ENCODE measurements at places on chromosomes 6 and 20. TPM values are rescaled to one million over a fixed set of nuclear protein-coding genes. Genes with fewer than 3 reads are reported as not detected.

Gene RGL2
- total RNA-seq, result 16.0 TPM

Gene LCA5
- 1.3 TPM for total RNA-seq

Gene RFX6
- not detected for total RNA-seq

Gene R3HDML
- not detected for total RNA-seq

Gene ME1
- total RNA-seq, result 70.0 TPM

Gene TMEM244
- not detected for total RNA-seq

Gene SLC2A10
- 0.30 TPM for total RNA-seq

Gene DDX39B
- 493 TPM for total RNA-seq

Gene PET117
- total RNA-seq, result 32.4 TPM

Gene C6orf89
- total RNA-seq, result 22.4 TPM

Gene CST1
- total RNA-seq, result not detected

Gene ULBP3
- 9.4 TPM for total RNA-seq

Gene CTCFL
- total RNA-seq, result not detected

Gene BAG2
- total RNA-seq, result 15.2 TPM

Gene FOXS1
- not detected for total RNA-seq

Gene BMP7
- 0.17 TPM for total RNA-seq

Gene C20orf202
- total RNA-seq, result 0.05 TPM

Gene SOX18
- 1.7 TPM for total RNA-seq

Gene ZSCAN16
- total RNA-seq, result 7.9 TPM

Gene CCN2
- 112 TPM for total RNA-seq

Gene ZSCAN31
- 31.9 TPM for total RNA-seq

Gene MDFI
- total RNA-seq, result 2.1 TPM

Gene HLA-B
- 125 TPM for total RNA-seq

Gene CRIP3
- not detected for total RNA-seq

Gene BCKDHB
- total RNA-seq, result 13.9 TPM

Gene CDSN
- not detected for total RNA-seq

Gene NMBR
- not detected for total RNA-seq

Gene PSMF1
- total RNA-seq, result 66.4 TPM

Gene EPPIN
- not detected for total RNA-seq

Gene EYS
- not detected for total RNA-seq

Gene RAET1L
- 0.20 TPM for total RNA-seq

Gene CST3
- total RNA-seq, result 267 TPM

Gene WFDC10B
- not detected for total RNA-seq

Gene MCCD1
- total RNA-seq, result not detected

Gene GSTA3
- not detected for total RNA-seq

Gene IRF4
- 1.0 TPM for total RNA-seq

Gene C6orf163
- total RNA-seq, result 1.2 TPM

Gene OVOL2
- not detected for total RNA-seq

Gene DPPA5
- not detected for total RNA-seq

Gene MMP24
- total RNA-seq, result not detected

Gene MAP7
- total RNA-seq, result 60.7 TPM

Gene TSPO2
- total RNA-seq, result not detected

Gene TUBB2B
- 16.2 TPM for total RNA-seq

Gene PTCRA
- total RNA-seq, result not detected

Gene TBXT
- 2,059 TPM for total RNA-seq

Gene HLA-DRB1
- 0.42 TPM for total RNA-seq

Gene EEF1A2
- 224 TPM for total RNA-seq

Gene RAMACL
- 0.17 TPM for total RNA-seq

Gene PRICKLE4
- 0.40 TPM for total RNA-seq

Gene CGA
- 0.67 TPM for total RNA-seq

Gene PRKN
- 20.4 TPM for total RNA-seq

Gene CCN5
- total RNA-seq, result 8.1 TPM

Gene STAU1
- 67.2 TPM for total RNA-seq
